ENCODE measurements at places on chromosomes 16 and 17. TPM values are rescaled to one million over a fixed set of nuclear protein-coding genes. Genes with fewer than 3 reads are reported as not detected.

The STH gene
- not detected for total RNA-seq

GRCh38 chr17:47225436-47225858 is 16.3 kb downstream of the MYL4 start:
- DNase-seq = peak; percentile 85

DNA sequence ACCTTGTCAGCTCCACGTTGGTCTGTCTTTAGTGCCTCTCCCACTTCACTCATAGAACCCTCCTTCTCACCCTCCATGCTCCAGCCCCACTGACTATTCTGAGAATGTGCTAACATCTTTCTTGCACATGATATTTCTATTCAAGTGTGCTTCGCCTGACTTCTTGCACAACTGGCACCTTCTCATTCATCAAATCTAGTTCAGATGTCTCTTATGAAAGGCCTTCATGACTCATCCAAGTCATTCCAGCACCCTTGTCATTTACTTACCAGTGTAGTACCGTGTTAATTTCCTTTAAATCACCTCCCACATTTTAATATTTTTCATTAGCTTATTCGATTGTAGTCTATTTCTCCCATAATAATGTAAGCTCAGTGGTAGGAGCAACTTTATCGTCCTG is 197.8 kb upstream of the PIRT start:
- no peak for DNase-seq

DNA sequence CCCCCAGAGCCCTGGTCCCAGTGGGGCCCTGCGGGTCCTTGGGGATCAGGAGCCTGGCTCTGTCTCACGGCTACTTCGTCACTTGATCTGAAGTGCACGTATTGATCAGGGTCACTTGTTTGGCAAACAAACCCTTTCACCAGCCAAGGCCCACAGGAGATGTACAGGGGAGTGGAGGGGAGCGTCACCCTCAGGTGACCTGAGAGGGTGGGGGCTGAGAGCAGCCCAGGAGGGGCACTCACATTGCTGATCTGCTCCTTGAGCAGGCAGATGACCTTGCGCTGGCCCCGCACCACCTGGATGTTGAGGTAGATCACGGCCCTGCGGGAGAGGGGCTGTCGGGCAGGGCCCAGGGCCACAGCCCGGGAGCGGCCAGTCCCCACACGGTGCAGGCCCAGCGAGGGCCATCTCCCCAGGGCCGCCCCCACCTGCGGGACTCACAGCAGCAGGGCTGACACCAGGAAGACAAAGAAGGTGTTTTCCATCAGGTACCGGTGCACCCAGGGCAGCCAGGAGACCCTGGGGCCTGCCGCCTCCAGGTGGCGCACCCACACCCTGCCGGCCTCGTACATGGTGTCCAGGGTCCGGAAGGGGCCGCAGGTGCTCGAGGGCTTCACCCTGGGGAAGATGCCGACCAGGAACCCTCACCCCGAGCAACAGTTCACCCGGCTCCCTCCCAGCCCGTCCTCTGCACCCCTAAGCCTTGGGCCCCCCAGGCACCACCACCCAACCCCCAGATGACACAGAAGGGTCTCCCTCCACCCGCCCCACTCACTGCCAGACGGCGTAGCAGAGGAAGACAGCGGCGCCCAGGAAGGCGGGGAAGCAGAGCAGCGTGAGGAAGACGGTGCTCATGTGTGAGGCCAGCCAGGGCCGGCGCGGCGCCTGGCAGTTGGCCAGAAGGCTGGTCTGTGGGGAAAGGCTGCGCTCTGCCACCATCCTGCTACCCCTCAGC is 11.3 kb downstream of the TMC6 start:
- peak; percentile 41 for DNase-seq

- DNase-seq = no peak
Observed at GRCh38 chr17:41650794-41651624, 26.6 kb upstream of the KRT17 start.

GRCh38 chr16:26134588-26134987 is 442.8 kb downstream of the HS3ST4 start:
- no peak for DNase-seq

- DNase-seq = peak; percentile 29
Observed at GRCh38 chr17:76266244-76266938, 1.2 kb downstream of the UBALD2 start.

The BRIP1 gene
- total RNA-seq = 11.7 TPM

- no peak for DNase-seq
Observed at GRCh38 chr17:5816491-5817070, 232.3 kb upstream of the NLRP1 start.

- DNase-seq = no peak
Observed at GRCh38 chr17:51180486-51180885, 14.3 kb downstream of the NME2 start.

DNA sequence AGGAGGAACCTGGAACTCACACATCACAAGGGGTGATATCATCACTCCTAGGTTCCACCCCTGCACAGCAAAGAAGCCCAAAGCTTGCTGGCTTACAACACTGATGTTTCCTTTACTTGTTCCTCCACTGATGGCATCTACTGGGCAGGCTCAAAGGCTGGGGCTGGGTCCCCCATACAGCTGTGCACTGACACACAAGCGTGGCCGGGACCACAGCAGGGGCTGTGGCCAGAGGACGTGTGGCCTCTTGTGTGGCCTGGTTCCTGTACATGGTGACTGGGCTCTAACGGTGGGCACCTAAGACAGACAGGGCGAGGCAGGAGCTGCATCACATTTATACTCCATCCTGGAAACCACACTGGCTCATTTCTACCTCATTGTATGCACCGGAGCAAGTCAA is 264.4 kb upstream of the FOXF1 start:
- DNase-seq = no peak

DNA sequence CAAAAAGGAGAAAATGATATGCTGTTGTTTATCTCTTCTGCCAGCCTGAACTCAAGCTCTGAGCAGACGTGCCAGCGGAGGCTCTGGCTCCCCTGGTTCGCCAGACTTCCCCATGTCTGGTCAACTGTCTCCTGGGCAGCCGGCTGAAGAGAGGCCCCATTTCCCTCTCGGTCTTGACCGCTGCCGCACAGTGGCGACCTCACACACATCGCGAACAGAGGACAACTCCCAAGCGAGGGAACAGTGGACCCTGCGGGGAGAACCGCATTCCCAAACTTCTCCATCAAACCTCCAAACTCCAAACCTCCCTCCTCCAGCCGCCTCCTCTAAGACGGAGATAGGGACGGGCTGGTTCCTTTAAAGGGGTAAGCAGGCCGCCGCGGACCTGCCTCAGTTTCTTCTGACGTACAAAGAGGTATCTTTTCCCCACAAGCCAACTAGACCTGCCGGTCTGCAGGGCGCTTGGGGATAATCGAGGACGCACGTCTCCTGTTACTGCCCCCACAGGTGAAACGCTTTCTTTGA is 24.9 kb upstream of the RFFL start:
- DNase-seq = peak; percentile 63

- peak; percentile 71 for DNase-seq
Observed at GRCh38 chr16:73053364-73054124, 5.6 kb upstream of the ZFHX3 start.

- no peak for DNase-seq
Observed at GRCh38 chr16:78552106-78552675, 452.7 kb downstream of the WWOX start.

GRCh38 chr17:81687770-81688541 is 4.1 kb downstream of the HGS start:
- no peak for DNase-seq

DNA sequence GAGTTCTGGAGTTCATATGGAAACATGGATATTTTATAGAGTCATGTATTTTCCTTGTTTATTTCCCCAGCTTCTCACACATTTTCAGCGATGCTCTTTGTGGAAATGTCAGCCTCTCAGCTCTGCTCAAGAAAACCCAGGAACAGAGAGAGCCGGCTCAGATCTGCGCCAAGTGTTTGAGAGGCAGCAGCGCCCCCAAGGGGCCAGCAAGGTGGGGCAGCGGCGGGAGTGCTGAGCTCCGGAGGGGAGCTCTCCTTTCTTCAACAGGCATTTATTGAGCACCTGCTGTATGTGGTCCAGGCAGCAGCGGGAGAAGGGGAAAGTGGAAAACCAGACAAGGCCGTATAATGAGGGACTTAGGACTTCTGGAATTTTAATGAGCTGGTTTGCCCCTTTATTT is 421.1 kb upstream of the C16orf82 start:
- DNase-seq = peak; percentile 14

DNA sequence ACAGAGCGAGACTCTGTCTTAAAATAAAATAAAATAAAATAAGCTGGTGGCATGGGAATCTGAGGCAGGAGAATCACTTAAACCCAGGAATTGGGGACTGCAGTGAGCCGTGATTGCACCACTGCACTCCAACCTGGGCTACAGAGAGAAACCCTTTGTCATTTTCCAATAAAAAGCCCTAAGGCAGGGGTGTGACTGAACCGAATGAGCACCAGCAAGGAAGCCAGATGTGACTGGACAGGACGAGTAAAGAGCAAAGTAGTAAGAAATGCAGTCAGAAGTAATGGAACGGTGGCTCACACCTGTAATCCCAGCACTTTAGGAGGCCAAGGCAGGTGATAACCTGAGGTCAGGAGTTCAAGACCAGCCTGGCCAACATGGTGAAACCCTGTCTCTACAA is 3.8 kb upstream of the RPL23 start:
- DNase-seq = no peak

DNA sequence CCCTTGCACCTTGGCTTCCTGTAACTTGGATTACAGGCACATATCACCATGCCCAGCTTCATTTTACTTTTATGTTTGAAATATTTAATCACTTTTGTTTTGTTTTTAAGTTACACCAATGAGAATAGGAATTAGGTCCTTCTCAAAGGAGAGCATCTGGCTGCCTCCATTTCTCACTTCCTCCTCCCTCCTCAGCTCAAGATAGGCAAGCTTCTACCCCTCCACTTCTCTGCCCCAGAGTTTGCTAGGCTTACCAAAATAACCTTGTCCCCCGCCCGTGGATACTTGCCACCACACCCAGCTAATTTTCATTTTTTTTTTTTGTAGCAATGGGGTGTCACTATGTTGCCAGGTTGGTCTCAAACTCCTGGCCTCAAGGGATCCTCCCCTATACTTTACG is 17.9 kb downstream of the GABARAPL2 start:
- no peak for DNase-seq

GRCh38 chr17:12907477-12907876 is 110.3 kb downstream of the ELAC2 start:
- DNase-seq = no peak

The EXOC3L1 gene
- total RNA-seq = not detected

DNA sequence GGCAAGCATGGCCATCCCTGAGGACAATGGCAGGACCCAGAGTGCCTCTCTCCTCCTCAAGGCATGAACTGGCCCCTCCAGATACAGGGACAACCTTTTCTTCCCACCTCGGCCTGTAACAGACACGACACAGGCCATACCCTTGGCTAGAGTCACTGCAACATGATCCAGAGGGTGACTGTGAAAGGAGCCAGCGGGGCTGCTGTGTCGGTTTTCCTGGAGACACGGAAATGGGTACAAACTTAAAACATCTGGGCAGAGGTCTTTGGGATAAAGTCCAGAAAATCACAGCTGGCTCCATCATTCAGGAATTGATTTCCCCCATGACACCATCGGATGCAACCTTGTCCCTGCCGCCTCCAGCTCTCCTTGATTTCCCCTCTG is 5.3 kb downstream of the CEP295NL start:
- DNase-seq = no peak

DNA sequence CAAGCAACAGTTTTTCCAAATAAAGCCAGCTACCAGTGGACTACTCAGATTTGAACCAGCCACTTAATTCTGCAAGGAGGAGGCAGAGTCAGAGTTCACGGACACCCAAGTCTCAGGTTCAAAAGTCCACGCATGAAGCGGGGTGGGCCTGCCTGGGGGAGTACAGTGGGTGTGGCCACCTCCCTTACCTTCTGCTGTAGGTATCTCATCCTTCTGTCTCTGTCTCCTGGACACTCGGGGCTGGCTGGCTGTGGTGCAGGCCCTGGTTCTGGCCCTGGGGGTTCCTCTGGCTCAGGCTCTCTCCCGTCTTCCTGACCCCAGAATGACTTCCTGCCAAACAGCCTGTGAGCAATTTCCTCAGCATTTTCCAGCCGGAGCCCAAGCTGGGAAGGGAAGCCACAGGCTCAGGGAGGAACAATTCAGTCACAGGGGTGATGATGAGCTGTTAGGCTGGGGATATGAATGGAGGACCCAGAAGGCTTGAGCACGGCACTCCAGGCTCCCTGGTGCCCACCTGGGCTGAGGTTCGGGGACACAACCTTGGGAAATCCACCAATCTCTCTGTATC is 101.9 kb downstream of the LITAF start:
- peak; percentile 85 for DNase-seq

The TEX19 gene
- total RNA-seq = 2.3 TPM

The TBC1D3I gene
- total RNA-seq = not detected

DNA sequence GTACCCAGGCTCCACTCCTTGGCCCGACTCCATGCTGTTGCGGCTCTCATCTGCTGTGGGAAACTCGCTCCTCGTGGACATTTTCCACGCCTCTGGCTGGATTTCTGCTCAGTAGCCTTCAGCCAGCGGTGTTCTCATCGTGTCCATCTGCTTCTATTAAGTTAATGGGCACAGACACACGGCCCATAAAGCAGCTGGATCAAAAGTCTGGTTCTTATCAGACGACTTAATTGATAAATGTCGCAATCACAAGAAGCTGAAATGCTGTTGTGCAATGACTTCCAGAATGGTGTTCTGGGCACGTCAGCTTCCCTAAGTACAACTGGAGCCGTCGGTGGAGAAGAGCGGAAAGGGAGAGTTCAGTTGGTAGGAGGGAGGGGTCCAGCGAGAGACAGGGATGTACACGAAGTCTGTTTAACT is 211.7 kb upstream of the CHMP6 start:
- no peak for DNase-seq

DNA sequence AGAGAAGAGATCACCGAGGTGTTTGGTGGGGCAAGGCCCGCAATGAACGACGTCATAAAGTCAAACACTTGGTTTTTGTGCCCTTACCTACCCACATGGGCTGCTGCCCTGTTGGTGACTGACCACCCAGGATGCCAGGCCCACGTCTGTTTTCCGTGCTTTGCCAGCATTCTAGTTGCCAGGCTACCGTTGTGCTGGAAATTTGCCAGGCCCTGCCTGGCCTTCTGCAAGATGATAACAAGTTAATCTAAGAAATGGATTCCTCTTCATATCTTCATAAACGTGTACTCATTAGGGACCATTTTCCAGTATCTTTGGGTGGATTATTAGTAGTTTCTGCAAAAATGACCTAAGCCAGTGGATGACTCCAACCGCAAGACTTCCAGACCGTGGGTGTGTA is 35.4 kb downstream of the SLC6A4 start:
- DNase-seq = no peak

The NPLOC4 gene
- total RNA-seq = 157 TPM

All from MG63 (cell line).